ENCODE measurements at places on chromosomes 2 and 18.

DNA sequence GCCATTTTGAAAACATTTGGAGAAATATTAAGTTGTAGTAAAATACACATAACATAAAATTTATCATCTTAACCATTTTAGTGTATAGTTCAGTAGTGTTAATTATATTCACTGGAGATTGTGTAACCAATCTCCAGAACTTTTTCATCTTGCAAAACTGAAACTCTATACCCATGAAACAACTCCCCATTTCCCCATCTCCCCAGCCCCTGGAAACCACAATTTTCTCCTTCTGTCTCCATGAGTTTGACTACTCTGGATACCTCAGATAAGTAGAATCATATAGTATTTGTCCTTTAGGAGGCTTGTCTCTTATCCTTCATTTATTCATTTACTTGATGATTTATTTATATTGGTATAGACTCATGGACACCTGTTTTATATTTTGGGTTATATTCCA is 392.9 kb downstream of the SETBP1 start:
- no peak for DNase-seq

DNA sequence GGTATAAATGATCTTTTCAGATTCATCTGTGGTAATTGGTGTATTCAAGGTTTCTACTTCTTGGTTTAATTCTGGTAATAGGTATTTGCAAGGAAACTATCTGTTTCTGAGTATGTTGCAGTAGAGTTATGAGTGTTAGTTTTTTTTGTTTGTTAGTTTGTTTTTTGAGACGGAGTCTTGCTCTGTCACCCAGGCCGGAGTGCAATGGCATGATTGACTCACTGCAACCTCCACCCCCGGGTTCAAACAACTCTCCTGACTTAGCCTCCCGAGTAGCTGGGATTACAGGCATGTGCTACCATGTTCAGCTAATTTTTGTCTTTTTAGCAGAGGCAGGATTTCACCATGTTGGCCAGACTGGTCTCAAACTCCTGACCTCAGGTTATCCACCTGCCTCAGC is 60.9 kb upstream of the IL1R2 start:
- DNase-seq = no peak

GRCh38 chr18:31098878-31099277 is 3.3 kb downstream of the DSC2 start:
- no peak for DNase-seq

- no peak for DNase-seq
Measured at GRCh38 chr2:158999458-158999857, 31.0 kb downstream of the TANC1 start.
